Right atrium auricular region (tissue), 2 donors: ENCODE measurements at places on chromosomes 7 and 10. TPM values are rescaled to one million over a fixed set of nuclear protein-coding genes. Genes with fewer than 3 reads are reported as not detected.
A peak's percentile ranks its signal among the peaks of the same experiment; 100 is the strongest.

- peak; percentile 65 for DNase-seq
These were observed 15.9 kb downstream of the CAMK2B start for GRCh38 chr7:44309271-44310091.

Gene FOXP2
- 3.8 TPM for total RNA-seq

- no peak for DNase-seq
These were observed at the start of gene GTF2I for GRCh38 chr7:74657692-74658177. TSS of gene GTF2I (plus strand) at chr7:74657718. CDS start at chr7:74689129, 31,411 bp downstream.

Gene PTF1A
- total RNA-seq = not detected

Gene MOGAT3
- total RNA-seq = not detected
